ENCODE measurements at places on chromosomes 11 and 22.

- peak; percentile 76 for DNase-seq
Observed at GRCh38 chr11:61026121-61027031, 54.9 kb downstream of the CD6 start.

- DNase-seq: no peak
Observed at GRCh38 chr22:33588860-33589259, 331.4 kb downstream of the LARGE1 start.

GRCh38 chr11:67416416-67417335 is 1.2 kb downstream of the CARNS1 start:
- peak; percentile 27 for DNase-seq

DNA sequence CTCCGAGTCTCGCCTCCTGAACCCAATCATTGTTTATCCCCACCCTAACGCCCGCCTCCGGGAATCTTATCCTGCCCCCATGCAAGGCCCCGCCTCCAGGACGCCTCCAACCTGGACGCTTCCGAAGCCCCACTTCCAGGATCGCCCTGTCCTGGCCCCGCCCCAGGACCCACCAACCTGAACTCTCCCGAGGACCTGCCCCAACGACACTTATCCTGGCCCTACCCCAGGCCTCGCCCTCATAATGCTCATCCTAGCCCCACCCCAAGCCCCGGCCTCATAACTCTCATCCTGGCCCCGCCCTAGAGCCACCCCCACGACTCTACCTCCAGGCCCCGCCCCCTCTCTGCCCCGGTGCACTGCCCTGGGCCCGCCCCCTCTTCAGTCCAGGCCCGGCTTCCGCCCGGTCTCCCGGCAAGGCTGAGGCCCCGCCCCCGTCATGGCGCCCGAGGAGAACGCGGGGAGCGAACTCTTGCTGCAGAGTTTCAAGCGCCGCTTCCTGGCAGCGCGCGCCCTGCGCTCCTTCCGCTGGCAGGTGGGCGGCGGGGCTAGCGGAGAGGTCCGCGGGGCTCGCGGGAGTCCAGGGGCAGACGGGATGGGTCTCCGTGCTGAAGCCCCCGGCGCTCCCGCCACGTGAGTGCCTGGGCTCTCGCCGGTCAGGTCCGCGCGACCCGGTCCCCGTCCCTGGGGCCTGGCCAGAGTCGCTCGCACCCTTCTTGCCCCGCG is 45.7 kb upstream of the DEFB108B start:
- DNase-seq: peak; percentile 96

DNA sequence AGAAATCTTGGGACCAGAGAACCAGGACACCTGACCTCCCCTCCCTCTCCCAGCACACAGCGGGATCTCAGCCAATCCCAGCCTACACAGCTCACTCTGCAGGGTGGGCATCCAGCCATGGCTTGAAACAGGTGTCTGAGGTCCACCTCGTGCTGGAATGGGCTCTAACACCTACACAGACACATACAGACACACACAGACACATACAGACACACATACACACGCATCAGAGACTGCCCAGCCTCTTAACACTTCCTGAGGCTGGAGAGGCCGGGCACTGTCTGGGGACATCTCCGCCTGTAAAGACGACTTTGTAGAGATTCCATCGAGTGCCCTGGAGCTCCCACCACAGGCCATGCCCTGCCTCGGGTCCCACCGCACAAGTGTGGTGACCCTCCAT is 36.7 kb downstream of the CAPN1 start:
- DNase-seq: no peak

GRCh38 chr22:20249797-20250354 is 18.2 kb downstream of the RTN4R start:
- DNase-seq: no peak

DNA sequence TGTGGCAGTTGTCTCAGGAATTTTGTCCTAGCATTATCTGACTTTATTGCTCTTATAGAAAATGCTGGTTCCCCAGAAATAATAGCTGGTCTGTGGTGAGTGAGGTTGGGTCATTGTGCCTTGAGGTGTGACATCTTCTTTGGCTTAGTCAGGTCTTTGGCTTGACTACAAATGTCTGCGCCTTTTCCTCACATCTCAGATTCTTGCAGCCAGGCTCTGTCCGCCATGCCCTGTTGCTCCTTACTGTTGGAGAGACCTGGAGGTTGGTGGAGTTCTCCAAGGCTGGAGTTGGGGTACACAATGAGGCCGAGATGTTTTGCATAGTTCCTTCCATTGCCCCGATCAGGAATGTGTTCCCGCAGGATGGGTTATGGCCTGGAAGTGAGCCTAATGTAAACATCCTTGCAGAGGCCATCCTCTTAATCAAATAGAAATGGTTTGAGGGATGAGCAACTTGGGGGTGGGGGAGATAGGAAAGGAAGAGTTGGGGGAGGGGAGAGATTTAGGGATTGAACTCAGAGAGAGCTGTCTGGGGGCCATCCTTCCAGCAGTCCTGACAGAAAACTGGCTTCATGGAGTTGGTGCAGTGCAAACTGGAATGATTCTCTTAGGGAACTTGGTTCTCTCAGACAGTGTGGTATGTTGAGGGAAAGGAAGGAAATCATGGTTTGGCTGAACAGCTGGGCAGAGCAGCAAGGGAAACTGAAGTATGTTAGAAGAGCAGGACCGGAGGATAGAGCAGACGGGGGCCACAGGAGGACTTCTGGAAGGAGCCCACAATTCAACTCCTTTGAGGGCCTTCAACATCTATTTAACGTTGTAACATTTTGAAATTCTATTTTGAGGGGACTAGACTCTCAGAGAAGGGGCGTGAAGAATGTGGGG is 49.9 kb downstream of the ZBTB16 start:
- DNase-seq: no peak

DNA sequence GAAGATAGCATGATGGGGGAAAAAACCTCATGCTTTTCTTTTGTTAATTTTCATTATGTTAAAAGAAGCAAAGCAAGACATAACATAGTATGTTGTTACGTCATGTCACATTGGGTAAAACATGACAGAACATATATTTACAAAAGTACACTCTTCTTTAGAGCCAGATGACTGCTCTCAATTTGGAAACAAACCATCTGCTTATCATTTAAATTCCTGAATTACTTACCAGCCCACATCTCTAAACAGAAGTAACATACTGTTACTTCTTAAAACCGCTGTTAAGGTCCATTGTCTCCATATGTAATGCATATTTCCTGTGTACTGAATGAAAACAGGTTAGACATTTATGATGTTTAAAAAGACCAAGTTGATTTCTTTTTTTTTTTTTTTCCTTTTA is 100.0 kb downstream of the TMEM135 start:
- DNase-seq: no peak

- no peak for DNase-seq
Observed at GRCh38 chr22:26194877-26195276, 25.6 kb downstream of the SEZ6L start.

DNA sequence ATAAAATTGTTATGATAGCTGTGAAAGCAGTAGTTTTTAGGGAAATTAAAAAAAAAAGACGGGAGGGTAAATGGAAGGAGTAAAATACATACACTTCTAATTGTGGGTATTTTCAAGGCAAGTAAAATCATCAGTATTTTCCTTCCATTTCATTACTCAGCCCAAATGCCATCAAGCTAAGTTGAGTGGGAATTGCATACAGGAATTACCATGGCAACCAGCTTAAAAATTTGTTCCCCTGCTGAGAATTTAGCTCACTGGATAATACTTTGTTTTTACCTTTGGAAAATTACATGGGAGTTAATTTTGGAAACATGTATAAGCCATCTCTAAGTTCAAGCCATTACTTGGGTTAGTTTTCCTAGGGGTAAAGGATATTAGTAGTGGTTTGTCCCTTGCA is 1873.4 kb downstream of the LRRC4C start:
- DNase-seq: no peak

- DNase-seq: no peak
Observed at GRCh38 chr11:92854952-92855351, 114.5 kb upstream of the MTNR1B start.

DNA sequence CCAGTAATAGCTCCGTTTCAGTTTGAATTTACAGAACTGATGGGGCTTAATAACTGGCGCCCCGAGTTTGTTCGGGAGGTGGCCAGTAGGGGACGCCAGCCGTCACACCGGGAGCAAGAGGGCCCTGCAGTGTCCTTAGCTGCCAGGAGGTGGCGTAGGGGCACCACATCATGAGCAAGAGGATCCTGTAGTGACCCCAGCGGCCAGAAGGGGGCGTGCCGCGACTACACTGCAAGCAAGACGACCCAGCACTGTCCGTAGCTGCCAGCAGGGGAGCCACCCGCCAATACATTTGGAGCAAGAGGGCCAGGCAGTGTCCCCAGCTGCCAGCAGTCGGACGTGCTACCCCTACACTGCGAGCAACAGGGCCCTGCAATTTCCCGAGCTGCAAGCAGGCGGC is 663.7 kb upstream of the B3GAT1 start:
- peak; percentile 58 for DNase-seq

- no peak for DNase-seq
Observed at GRCh38 chr11:32034680-32035079, 56.2 kb upstream of the RCN1 start.

GRCh38 chr11:45413156-45413858 is 127.2 kb upstream of the SYT13 start:
- no peak for DNase-seq

- DNase-seq: no peak
Observed at GRCh38 chr11:119843877-119844276, 114.9 kb upstream of the NECTIN1 start.

- no peak for DNase-seq
Observed at GRCh38 chr22:20965104-20965887, 1.8 kb upstream of the AIFM3 start.

DNA sequence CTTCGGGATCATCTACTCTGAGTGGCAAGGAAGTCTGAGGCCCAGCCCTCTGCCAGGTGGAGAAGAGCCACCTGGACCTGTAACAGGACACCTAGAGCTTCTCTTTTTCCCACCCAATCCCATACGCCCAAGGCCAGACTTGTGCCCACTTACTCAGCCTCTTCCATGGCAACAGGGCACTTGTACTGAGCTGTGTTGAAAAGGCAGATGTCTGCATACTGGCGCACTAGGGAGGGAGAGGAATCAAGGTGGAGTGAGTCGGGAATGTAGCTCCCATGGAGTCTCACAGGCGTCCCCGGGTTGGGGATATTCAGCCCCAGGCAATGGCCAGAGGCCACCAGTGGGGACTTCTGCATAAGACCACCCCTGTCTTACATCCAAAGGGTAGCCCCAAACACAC is 36.1 kb downstream of the TPBGL start:
- no peak for DNase-seq

GRCh38 chr11:60005360-60005759 is 11.6 kb upstream of the OOSP4B start:
- DNase-seq: no peak

- peak; percentile 53 for DNase-seq
Observed at GRCh38 chr22:23036684-23037428, 33.5 kb upstream of the GNAZ start.

- no peak for DNase-seq
Observed at GRCh38 chr11:130525307-130525706, 76.9 kb downstream of the ADAMTS15 start.

GRCh38 chr11:66126064-66126463 is 56.0 kb downstream of the PACS1 start:
- DNase-seq: peak; percentile 52

DNA sequence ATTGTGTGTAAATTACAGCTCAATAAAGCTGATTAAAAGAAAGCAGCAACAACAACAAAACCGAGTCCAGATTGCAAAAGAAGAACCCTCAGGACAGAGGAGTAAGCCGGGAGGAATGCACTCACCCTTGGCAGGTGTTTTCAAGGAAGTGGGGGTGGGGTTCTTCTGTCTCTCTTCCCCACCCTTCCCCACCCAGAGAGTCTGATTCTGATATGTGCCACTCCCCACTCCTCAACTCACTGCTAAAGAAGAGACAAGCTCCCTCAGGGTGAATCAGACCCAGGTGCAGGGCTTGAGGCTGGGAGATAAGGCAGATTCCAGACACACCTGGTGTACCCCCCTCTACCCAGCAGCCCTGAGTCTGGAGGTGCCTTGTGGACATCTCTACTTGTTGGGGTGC is 38.4 kb upstream of the PHF21A start:
- DNase-seq: no peak

GRCh38 chr11:65851083-65851579 is 6.8 kb downstream of the CFL1 start:
- peak; percentile 42 for DNase-seq

GRCh38 chr11:73570415-73571114 is 27.3 kb downstream of the FAM168A start:
- no peak for DNase-seq

GRCh38 chr11:61702701-61703312 is 22.6 kb downstream of the DAGLA start:
- DNase-seq: peak; percentile 70

GRCh38 chr22:42902875-42903510 is 45.9 kb upstream of the ARFGAP3 start:
- DNase-seq: no peak

GRCh38 chr11:113677685-113678084 is 28.4 kb downstream of the TMPRSS5 start:
- no peak for DNase-seq

- no peak for DNase-seq
Observed at GRCh38 chr11:134731213-134731961, 319.3 kb upstream of the B3GAT1 start.

GRCh38 chr11:8934742-8935488 is 2.2 kb upstream of the C11orf16 start:
- no peak for DNase-seq

- DNase-seq: no peak
Observed at GRCh38 chr11:8777907-8778767, 95.5 kb downstream of the RPL27A start.

GRCh38 chr11:128477811-128478210 is 109.5 kb downstream of the ETS1 start:
- no peak for DNase-seq

DNA sequence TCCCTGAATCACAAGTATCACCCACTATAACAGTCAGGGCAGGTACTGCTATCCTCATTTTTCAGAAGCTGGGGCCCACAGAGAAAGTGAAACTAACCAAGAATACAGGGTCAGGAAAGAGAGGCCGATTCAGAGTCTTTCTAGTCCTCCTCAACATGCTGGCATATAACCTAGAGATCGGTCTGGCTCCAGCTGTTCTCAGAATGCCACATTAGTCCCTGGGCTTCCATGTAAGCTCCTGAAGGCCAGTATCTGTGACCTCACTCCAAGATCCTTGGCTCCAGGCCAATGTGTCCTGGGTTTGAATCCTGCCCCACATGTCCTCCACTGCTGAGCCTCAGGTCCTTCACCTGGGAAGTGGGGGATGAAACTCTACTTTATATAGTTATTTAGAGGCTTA is 50.4 kb downstream of the TENM4 start:
- no peak for DNase-seq

GRCh38 chr11:106322106-106322505 is 244.6 kb downstream of the AASDHPPT start:
- DNase-seq: no peak
